Bone marrow (tissue), 2 donors: ENCODE measurements at places on chromosomes 2 and 18.

DNA sequence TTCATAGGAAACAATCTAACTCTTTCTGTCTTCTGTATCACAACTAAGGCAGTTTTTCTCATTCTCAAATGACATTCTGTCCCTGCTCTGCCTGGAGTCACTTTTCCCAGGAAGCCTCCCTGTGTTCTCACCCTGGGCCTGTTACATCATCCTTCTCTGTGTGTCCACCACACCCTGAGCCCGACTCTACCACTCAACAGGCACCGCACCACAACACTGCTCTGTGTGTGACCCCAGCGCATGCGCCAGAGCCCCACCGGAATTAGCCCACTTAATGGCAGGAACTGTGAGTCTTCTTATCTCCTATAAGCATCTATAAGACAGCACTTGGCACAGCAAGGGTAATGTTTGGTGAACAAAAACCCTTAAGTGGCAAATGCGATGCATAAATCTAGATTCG, 32.3 kb downstream of the TGFBRAP1 start:
- DNase-seq = no peak

- DNase-seq = no peak
Measured at GRCh38 chr2:5926871-5927512, 234.8 kb downstream of the SOX11 start.

DNA sequence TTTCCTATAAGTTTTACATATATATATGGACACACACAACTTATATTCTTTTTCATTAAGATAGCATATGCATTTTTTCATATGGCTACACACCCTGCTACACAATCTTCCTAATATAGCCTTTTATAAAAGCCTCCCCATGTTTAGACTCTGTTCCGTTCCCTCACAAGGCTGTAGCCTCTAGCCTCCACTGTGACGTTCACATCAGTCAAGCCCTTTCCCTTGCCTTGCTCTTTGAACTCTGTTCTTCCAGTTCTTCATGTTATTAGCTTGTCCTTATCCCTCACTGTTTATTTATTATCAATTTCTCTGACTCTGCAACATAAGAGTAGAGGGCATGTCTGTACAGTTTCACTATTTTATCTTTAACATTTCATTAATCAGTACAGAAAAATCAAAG, 38.9 kb downstream of the HADHB start:
- DNase-seq = no peak

- no peak for DNase-seq
Measured at GRCh38 chr2:134443814-134444480, 190.1 kb downstream of the MGAT5 start.

- no peak for DNase-seq
Measured at GRCh38 chr2:142989273-142990204, 112.1 kb downstream of the KYNU start.

- DNase-seq = no peak
Measured at GRCh38 chr18:53567929-53568574, 656.4 kb downstream of the MBD2 start.

DNA sequence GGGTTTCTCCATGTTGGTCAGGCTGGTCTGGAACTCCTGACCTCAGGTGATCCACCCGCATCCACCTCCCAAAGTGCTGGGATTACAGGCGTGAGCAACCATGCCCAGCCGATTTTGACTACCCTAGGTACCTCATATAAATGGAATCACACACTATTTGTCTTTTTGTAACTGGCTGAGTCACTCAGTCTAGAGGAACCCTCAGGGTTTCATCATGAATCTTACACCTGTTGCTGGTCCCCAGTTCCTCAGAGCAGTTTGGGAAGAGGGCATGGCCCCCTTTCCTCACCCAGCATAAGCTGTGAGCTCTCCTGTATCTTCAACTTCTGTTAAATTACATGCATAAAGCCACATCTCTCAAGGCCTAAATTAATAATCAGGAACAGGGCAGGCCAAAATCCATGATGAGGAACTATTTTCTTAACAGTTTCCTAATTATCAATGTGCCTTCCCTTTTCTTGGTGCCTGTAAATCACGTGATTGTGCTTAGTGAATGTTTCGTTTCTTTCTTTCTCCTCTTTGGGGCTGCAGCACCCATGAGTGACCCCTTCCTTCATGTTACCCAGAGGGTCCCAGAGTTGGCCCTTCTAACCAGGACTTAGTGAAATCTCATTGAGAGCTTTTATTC, 20.9 kb downstream of the DYSF start:
- DNase-seq = no peak

- no peak for DNase-seq
Measured at GRCh38 chr2:106038601-106039375, 155.3 kb downstream of the UXS1 start.

DNA sequence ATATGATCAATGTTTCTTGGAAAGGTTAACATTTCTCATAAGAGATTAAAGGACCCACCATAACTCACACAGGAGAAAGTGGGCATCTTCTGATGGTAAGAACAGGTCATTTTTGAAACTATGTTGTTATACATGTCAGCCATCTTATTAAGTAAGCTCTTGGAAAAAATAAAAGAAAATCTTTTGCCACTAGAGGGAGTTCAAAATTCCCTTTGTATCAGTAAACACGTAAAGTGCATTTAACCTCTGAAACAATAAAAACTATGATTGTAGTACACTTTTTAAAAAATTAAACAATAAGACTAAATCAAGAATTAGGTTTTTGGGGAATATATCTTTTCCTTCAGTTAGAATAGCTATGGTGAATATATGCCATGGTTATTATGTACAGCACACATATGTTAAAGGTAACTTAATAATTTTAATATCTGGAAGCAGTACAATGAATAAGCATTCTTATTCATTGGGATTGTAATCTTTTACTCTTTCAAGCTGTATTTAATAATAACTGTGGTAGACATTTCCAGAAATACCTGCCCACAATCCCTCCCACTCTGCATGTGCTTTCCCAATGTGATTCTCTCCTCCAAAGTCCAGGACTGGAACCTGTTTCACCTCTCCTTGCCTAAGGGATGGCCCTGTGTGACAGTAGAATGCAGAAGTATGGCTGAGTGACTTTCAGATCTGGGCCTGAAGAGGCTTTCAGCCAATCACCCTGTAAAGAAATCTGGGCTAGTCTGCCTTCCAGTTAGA, 64.2 kb downstream of the RBMS1 start:
- no peak for DNase-seq

DNA sequence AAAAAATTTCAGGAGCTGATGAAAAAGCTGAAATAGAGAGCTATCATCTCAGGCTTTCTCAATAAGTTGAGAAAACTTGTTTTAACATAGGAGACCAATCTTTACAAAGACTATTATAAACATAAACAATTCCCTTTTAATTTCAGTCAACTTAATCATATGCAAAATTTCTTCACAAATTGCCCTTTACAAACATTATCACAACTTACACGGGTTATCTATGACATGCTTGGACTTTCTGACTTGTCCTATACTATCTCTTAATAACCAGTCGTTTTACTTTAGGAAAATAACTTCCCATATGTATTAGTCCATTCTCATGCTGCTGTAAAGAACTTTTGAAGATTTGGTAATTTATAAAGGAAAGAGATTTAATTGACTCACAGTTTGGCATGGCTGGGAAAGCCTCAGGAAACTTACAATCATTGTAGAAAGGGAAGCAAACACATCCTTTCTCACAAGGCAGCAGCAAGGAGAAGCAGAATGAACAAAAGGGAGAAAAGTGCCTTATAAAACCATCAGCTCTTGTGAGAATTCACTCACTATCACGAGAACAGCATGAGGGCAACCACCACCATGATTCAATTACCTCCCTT, 1583.7 kb upstream of the CELF4 start:
- DNase-seq = no peak
